ENCODE measurements at places on chromosomes 11 and 22.

GRCh38 chr22:38866399-38867123 is 5.5 kb downstream of the CBX6 start:
- DNase-seq, result no peak

- DNase-seq, result no peak
Observed at GRCh38 chr22:45786726-45787125, 115.1 kb downstream of the ATXN10 start.

DNA sequence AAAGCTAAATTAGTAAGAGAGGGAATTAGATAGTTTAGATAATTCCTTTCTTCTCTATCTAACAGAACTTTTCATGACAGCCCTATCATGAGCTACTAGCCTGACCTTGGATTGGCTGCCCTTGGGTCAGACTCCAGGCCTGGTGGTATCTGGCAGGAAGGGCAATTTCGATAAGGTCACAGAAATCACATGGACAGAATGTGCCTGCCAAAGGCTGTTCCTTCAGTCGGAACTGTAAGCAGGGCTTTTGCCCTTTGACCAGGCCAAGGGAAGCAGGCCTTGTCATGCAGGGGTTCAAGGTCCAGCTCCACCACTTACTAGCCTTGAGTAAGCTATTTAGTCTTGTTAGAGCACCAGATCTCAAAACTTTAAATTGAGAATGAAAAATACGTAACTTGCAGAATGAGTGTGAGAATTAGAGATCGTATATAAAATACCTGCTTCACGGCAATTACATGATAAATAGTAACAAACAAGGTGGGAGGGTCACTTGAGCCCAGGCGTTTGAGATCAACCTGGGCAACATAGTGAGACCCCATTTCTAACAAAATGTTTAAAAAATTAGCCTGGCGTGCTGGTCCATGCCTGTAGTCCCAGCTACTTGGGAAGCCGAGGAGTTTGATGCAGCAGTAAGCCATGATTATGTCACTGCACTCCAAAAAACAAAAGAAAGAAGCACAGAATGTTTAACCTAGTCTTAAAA is 60.8 kb upstream of the SC5D start:
- no peak for DNase-seq

GRCh38 chr22:22773979-22774604 is 113.5 kb upstream of the IGLL5 start:
- no peak for DNase-seq

DNA sequence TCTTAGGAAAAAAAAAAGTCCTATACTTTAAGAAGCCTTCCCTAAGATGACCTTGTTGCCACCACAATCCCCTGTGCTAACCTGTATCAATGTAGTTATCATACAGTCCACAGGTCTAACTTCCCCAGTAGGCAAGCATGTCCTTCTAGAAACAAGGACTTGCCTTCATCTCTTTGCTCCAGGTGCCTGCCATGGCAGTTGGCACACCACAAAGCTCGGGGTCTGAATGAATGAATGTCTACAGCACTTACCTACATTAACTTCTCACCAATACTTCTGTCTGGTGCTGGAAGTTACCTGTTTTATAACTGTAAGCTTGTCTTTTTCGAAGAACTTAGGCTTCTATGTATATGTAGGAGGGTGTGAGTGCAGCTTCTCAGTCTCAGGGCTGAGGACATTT is 23.4 kb downstream of the CLPB start:
- no peak for DNase-seq

- no peak for DNase-seq
Observed at GRCh38 chr22:41846268-41846987, 13.5 kb downstream of the SREBF2 start.

- no peak for DNase-seq
Observed at GRCh38 chr11:106152824-106153223, 75.4 kb downstream of the AASDHPPT start.

DNA sequence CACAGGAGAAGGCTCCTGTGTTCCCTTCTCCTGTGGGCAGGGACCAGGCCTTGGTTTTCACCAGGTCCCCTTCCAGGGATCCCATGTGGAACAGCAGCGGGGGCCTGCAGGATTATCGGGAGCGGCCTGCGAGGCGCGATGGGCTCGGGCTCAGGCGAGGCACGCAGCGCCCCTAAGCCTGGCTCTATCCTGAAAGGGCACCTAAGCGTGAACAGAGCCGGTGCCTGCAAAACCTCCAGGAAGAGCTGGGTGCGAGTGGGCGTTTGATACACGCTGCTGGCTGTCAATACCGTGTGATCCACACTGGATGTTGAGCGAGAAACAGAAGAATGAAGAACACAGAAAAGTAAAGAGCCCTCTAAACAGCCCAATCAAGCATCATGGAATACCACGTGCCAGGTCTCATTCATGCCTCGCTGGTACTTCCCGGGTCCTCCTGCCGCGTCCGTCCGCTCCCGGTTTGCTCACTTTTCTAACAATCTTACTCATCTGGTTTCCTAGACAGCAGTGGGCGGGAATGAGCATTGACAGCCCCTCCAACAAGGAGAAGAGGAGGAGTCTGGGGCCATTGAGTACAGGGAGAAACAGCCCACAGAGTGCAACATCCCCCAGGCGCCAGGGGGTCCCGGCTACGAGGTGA is 12.5 kb downstream of the OSBPL5 start:
- peak; percentile 46 for DNase-seq

- no peak for DNase-seq
Observed at GRCh38 chr11:34353881-34354280, 3.9 kb downstream of the ABTB2 start.

- no peak for DNase-seq
Observed at GRCh38 chr11:45054956-45055355, 91.5 kb upstream of the PRDM11 start.

DNA sequence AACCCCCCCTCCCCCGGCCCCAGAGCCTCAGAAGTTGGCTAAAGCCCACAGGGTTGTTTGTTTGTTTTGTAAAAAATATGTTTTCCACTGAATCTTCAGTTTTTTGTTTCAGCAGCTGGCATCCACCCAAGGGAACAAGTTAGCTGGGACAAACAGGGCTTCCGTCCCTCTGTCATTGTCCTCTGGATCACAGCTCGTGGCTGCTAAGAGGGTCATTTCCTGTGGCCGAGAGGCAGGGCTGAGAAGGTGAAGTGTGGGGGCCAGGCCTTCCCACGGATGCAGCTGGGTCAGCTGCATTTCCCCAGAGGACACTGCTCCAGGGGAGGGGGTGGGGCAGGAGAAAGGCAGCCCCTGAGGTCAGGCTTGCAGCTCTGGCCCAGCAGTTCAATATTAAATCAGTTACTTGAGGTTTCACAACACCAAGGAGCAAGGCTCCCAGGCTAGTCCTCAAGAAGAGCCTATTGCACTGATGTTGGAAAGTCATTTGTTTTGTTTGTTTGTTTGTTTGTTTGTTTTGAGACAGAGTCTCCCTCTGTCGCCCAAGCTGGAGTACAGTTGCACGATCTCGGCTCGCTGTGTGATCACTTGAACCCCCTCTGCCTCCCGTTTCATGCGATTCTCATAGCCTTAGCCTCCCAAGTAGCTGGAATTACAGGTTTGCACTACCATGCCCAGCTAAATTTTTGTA is 34.4 kb upstream of the SMTN start:
- DNase-seq, result no peak

GRCh38 chr11:86891036-86891435 is 64.2 kb downstream of the FZD4 start:
- no peak for DNase-seq

- no peak for DNase-seq
Observed at GRCh38 chr22:39953101-39953500, 7.1 kb upstream of the TMA7B start.

GRCh38 chr22:21590809-21591641 is 23.5 kb downstream of the UBE2L3 start:
- DNase-seq, result no peak

DNA sequence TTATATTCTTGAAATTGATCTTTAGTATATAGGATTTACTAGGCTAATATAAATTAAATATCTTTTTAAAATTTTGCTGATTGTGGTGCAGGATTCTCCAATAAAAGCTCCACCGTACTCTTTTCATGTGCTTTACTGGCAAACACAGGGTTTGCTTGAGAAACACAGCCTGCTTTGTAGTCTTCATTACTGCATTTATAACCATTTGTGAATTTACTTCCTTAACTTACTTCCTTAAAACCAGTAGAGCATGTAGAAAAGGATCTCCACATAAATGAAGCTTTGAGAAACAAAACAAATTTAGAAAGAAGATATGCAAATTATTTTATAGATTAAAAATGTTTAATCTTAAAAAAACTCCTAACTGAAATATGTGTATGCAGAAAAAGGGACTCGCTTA is 28.8 kb downstream of the SWAP70 start:
- no peak for DNase-seq

GRCh38 chr11:13972944-13973343 is 10.4 kb downstream of the SPON1 start:
- DNase-seq, result no peak

- no peak for DNase-seq
Observed at GRCh38 chr11:83147895-83148294, 9.0 kb upstream of the PCF11 start.

DNA sequence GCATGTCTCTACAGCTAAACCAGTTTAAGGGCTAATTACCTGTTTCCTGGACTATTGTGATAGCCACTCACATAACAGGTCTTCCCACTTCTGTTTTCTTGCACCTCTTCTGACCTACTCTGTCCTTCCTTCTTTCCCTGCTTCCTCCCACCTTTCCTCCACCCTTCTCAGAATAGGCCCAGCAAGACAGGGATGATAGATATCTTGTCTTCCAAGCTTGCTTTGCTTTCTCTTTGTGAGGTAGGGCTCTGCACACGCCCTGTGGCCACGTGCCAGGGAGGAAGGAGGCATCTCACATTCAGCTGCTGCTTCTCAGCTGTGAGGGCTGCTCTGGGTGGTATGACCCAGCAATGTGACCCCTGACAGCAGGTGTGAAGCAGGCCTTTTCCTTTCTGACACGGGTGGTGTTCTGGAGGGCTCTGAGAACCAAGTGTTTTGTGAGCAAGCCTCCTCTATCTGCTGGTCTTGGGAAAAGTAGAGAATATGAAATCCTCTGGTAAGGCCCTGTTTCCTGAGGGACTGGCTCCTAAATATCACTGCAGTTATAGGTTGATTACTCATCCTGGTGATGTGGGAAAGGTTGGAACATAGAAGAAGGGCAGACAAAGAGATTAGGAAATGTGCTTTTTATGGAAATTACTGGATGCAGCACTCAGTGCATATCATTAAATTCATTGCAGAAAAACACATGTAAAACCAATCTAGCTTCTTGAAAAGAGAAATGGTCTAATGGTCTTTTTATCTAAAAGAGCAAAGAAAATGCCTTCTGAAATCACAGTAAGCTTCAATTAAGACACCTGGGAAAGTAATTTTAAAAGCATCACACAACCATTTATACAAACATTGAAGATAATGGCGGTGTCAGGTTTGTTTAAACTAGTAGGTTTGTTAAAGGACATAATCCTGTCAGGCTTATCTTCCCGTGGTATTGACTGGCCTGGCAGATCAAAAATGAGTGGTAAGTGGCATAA is 8.5 kb downstream of the AMOTL1 start:
- no peak for DNase-seq

- DNase-seq, result no peak
Observed at GRCh38 chr11:119505861-119506260, 82.9 kb upstream of the THY1 start.

DNA sequence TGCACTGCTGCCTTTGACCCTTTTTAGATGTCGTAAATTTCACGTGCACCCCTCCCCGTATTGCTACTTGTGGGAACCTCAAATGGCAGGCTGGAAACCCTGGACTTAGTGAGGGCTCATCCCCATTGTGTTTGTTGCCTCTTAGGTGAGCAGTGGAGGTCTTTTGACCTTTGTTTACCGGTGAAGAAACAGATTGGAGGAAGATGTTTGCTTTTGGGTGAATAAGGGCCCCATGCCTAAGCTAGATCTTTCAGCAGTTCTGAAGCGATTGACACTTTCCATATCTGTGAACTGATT is 782 bp downstream of the SMARCB1 start:
- DNase-seq, result no peak

DNA sequence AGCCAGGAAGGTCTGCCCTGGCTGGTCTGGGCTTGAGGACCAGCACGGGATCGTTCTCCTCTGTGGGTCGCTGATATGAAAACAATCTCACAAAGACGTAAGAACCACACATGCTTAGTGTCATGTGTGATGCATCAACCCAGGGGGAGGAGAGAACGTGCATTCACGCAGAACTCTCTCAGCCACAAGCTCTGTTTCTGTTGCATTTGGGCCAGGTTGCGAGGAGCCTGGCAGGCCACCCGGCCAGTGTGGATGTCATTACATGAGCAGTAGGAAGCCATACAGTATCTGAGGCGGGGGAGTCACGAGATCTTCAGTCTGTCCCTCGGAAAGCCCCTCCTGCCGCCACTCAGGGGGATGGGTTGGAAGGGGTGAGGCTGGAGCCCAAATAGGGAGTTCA is 53.1 kb upstream of the KCNQ1OT1 start:
- no peak for DNase-seq

DNA sequence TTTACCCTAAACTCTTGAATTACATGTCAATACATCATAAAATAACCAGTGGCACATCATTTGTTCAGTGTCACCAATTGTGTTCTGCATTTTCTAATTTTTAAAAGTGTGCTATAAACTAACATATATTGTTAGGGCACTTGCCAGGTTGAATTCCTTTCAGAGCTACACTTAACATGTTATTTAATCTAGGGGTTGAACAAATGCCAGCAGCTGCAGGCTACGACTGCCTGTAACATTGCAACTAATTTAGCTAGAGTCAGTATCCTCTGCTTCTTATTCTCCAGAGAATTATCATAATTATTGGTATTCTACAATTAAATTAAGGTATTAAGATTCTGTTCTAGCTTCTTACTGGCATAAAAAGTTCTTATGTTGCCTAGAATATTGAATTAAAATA is 46.4 kb upstream of the ARHGAP42 start:
- no peak for DNase-seq

DNA sequence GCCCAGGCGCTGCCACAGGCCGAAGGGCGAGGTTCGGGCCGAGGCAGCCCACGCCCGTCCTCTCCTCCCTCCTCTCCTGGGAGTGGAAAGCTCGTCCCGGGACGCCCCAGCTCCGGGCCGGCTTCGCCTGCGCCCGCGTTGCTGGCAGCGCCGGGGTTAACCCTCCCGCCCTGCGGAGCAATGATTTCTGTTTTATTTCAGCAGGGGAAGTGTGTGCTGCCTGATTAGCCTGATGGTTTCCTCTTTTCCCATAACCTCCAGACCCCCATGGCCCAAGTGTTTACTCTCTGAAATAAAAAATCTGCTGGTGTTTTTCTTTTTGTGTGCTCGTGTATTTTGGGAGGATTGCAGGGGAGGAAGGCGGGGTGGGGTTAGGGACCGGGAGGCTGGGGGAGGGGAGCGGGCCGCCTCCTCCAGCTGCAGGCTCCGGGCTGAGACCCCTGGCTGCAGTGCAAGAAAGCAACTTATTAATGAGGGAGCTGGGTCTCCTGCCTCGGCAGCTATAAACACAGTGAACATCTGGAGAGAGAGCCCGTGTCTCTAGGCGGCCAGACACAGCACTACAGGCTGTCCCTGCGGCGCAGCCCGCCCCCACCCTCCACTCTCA is 38.6 kb downstream of the ETS1 start:
- no peak for DNase-seq

- no peak for DNase-seq
Observed at GRCh38 chr11:126474220-126474619, 118.7 kb downstream of the ST3GAL4 start.

GRCh38 chr11:72581067-72581466 is 93.2 kb downstream of the PDE2A start:
- DNase-seq, result peak; percentile 56
